Midbrain (tissue), 1 donor: ENCODE measurements at places on chromosomes 12 and 14.

DNA sequence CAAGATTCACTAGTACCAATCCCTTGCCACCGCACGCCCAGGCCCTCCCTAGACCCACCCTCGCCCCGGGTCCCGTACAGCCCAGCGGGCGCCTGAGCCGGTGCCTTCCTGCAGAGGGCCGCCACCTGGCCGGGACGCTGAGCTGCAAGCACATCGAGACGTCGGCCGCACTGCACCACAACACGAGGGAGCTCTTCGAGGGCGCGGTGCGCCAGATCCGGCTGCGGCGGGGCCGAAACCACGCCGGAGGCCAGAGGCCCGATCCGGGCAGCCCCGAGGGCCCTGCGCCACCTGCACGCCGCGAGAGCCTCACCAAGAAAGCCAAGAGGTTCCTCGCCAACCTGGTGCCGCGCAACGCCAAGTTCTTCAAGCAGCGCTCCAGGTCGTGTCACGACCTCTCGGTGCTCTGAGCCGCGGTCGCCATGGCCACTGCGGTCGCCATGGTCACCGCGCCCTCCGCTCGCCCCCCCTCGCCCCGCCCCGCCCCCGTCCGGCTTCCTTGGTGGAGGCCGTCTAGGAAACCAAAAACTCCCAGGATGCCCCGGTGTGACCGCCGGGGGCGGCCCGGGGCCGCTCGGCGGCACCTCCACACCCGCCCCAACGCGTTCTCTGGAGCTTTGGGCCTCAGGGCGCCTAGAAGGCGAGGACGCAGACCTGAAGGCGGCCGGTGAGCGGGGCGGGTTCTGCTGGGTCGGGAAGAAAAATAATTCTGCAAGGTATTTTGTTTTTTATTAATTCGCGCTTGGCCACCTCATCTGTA is 3.7 kb downstream of the REM2 start:
- DNase-seq = peak; percentile 36

GRCh38 chr12:21130998-21131397 is at the start of gene SLCO1B1:
Gene SLCO1B1 (plus strand): TSS chr12:21131194. CDS start chr12:21141575, 10,381 bp downstream.
- DNase-seq = no peak

GRCh38 chr12:13343375-13343774 is 146.8 kb downstream of the EMP1 start:
- no peak for DNase-seq

DNA sequence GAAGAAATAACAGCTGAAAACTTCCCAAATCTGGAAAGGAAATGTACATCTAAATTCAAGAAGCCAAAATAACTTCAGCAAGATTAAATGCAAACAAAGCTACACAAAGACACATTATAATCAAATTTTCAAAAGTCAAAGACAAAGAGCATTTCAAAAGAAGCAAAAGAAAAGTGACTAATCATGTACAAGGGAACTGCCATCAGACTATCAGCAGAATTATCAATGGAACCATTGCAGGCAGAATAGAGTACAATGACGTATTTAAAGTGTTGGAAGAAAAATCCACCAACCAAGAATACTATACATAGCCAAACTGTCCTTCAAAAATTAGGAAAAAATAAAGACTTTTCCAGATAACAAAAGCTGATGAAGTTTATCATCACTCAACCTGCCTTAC is 147.5 kb downstream of the NELL2 start:
- DNase-seq = no peak

DNA sequence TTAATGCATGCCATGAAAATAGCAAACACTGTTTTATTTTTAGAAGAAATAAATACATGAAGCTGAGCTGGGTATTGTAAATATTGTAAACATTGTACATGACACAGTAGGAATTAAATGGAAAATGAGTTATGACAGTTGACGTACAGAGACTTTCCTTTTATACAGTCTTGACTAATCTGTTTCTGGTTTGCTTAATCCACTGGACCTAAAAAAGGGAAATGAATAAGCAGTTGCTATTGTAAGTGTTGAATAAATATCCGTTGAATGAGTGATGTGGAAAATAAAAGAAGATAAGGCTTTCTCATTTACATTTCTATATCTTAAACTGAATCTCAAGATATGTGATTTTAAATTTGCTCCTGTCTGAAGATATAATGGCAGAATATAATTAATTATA is 15.0 kb downstream of the PMCH start:
- DNase-seq = no peak

DNA sequence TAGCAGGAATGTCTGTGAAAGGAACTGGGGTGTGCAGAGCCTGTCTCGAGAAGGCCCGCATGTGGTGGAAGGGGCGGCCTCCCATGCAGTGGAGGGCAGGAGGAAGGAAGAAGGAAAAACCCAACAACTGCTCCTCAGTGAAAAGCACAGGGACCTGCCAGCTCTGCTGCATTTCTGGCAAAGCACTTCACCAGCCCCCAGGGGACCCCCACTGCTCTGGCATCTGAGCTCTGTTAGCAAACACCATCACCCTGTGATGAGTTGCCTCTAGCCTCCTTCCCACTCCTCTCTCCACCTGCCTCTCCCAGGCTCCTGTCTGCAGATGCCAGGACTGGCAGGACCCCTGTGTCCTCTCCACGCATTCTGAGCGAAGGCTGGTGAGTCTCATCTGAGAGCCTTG is 69.0 kb upstream of the DDX11 start:
- DNase-seq = no peak

- DNase-seq = no peak
Measured at GRCh38 chr12:120490325-120490724, 5.6 kb upstream of the DYNLL1 start.

DNA sequence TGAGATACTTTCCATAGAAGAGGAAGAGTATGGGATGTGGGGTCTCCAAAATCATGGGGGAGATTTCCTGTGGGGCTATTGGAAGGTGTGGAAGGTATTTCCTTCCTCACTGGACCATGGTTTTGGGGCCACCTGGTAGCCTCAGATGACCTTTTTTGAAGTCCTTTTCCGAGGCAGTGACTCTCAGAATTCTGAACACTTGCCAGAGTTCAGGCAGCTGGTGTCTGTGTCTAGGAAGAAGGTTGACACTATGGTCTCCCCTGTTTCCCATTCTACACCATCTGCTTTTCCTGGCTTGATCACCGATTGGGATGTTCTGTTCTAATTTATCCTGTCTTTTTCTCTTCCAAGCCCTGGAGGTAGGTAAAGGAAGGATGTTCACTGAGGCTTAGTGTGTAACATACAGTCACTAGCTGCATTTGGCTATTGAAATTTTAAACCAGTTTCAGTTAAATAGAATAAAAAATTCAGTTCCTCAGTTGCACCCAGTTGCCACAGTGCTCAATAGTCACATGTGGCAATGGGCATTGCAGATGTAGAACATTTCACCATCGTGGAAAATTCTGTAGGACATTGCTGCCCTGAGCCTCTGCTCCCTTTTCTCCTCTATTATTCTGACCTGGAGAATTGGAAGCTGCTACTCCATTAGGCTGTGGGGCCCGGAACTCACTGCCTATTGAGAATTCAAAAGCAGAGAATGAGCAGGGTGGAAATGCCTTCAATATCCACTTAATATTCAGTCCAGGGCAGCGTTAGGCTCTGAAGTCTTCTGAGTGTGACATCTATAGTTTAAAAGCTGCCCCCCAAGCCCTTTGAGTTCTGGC is 11.0 kb upstream of the PLEKHG3 start:
- peak; percentile 26 for DNase-seq

DNA sequence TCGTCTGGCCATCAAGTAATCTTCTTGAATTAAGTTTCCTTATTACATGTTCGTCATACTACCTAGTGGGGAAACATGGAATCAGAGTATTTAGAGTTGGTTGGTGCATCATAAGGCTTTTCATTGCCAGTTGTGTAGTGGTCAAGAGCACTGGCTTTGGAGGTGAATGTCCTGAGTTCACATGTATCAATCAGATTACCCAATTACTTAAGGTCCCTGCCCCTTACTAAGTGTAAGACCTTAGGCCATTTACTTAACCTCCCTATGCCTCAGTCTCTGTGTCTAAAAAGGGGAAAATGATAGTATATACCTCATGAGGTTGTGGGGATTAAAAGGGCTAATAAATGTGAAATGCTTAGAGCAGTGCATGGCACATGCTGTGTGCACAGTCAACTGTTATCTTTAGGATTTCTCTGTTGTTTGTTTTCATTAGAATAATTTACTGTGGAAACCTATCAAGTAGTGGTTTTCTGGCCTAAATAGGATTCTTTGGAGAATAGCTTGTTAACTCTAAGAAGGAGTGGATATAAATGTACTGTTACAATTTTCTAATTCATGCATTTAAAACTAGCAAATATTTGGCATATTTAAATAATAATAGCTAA is 27.0 kb downstream of the MSRB3 start:
- no peak for DNase-seq

DNA sequence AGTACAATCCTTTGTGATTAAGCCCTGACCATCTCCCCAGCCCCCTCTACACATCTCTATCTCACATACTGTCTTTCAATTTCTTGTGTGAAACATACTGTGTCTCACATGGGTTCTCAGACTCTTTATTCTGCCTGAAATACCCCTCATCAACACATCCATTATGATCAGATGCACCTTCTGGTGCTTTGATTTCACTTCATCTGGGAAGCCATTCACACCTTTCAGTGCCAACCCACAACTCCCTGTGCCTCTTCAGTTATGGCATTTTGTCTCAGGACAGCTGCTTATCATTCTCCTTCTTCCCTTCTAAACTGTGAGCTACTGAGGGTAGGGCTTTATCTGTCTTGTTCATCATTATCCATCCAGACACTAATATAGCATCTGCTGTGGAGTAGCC is 58.8 kb downstream of the CKB start:
- DNase-seq = no peak

GRCh38 chr14:41749429-41749828 is 142.8 kb downstream of the LRFN5 start:
- no peak for DNase-seq

- DNase-seq = no peak
Measured at GRCh38 chr12:84756961-84757360, 155.6 kb downstream of the SLC6A15 start.

GRCh38 chr12:132071830-132072384 is 72.2 kb downstream of the DDX51 start:
- DNase-seq = no peak

DNA sequence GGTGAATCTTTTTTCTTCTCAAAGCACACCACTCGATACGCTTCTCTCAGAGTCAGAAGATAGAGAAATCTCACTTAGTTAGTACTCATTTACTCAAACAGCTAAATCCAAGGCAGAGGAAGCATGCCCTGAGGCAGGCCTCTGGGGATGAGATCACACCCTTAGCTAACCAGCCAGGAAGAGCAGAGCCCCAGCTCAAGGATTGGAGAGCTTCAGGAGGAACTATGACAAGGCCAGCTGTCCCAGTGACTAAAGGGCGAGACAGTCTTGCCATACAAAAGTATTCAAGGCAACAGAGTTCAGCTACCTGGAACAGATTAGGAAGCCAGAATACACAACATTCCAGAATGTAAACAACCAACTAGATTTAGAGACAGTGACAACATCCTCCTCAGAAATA is 197.7 kb upstream of the CCDC196 start:
- DNase-seq = no peak
